ENCODE measurements at places on chromosomes 6 and 20. TPM values are rescaled to one million over a fixed set of nuclear protein-coding genes. Genes with fewer than 3 reads are reported as not detected.

The OR2H1 gene
- total RNA-seq, result not detected

The WFDC2 gene
- not detected for total RNA-seq

The SPATA25 gene
- total RNA-seq, result 0.21 TPM

The KIAA0408 gene
- 0.60 TPM for total RNA-seq

The PRL gene
- total RNA-seq, result not detected

GRCh38 chr20:2806351-2806701, 5.9 kb upstream of the CPXM1 start:
- DNase-seq, result no peak

DNA sequence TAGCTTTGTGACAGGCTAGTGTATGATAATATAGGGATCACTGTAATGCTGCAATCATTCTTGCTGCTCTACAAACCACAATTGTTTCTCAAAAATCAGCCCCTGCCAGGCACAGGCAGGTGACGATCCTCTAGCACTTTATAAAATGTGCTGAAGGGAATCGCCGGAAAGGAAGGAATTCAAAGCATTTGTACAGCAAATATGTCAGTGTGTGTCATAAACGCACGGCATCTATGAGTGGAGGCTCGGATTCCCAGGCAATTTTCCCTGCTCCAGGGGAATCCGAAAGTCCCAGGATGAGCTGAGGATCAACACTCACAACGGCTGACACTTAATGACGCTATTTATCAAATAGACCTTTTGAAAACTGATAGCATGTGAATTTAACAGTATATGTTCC, 1.4 kb downstream of the PHACTR1 start:
- DNase-seq, result peak; percentile 44

GRCh38 chr20:49381558-49382493, 100.6 kb downstream of the KCNB1 start:
- peak; percentile 55 for DNase-seq

GRCh38 chr6:47071681-47072080, 29.5 kb upstream of the ADGRF1 start:
- no peak for DNase-seq

GRCh38 chr6:52566201-52566600, 10.7 kb downstream of the TRAM2 start:
- DNase-seq, result no peak

DNA sequence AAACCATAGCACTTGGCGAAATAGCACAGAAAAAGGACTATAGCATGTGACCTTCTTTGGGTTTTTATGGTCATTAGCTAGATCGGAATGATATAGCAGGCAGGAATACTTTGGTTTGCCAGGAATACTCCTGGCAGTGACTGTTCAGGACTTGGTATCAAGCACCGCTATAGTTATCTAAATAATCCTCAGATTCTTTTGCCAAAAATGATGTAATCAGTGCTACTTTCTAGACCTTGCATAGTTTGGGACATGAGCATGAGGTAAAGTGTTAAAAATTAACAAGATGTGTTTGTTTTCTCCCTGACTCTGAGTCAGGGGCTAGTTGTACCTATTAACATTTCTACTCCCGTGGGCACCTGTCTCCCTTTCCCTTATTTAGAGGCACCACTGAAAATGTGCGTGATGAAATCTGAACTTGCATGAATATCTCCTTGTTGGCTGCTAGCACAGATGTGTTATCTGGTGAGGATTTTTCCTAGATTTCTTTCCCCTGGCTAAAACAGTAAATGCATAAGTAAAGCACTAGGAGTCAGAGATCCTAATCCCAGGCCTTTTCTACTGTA, 511.0 kb downstream of the CDKAL1 start:
- DNase-seq, result no peak

- no peak for DNase-seq
Measured at GRCh38 chr6:43964659-43965570, 162.3 kb downstream of the MRPL14 start.

GRCh38 chr20:44990425-44990824, 24.1 kb downstream of the STK4 start:
- DNase-seq, result no peak

All from A172 (cell line).